ENCODE measurements at places on chromosomes 4 and X.

- no peak for ATAC-seq
Measured at GRCh38 chrX:13697976-13698375, 9.0 kb downstream of the RAB9A start.

- no peak for ATAC-seq
Measured at GRCh38 chrX:20727447-20727846, 460.7 kb upstream of the RPS6KA3 start.

DNA sequence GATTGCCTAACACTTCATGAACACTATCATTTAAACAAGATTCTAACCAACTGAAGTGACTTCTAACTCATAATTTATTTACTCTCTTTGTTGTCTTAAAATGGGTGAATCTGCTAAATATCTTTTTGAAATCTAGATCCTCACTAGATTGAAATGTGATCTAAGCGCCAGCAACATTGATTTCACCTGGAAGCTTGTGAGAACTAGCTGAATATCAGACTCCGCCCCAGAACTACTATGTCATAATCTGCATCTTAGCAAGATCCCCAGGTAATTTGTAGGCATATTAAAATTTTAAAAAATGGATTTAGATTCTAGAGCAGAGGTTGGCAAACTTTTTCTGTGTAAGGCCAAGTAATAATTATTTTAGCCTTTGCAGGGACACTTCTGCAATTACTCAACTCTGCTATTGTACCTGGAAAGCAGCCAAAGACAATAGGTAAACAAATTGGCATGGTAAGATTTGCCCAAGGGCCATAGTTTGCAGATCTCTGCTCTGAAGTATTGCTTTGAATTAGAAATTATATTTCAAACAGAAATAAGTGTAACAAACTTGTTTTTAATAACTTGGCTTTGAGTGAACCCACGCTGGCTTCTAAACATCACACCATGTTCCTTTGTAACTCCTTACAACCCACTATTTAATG lies 121.5 kb downstream of the REELD1 start:
- ATAC-seq: no peak

DNA sequence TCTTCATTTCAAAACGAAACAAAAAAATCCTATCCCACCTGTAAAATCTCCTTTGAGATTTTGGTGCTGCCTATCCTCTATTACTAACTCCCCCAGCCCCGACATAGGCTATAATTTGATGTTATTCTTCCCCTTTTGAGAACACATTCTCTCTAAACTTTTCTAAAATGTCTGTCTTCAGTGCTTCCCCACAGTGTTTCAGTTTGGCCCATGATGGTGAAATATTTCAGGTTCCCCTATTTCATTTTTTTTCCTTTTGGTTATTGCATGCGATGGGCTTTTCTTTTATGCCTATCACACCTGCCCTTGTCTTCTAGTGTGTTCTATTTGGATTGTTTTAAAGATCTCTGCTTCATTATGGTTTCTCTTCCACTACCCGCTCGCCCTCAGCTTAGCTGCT lies 14.7 kb downstream of the BCORL1 start:
- no peak for ATAC-seq

- no peak for ATAC-seq
Measured at GRCh38 chr4:162522724-162523123, 358.9 kb upstream of the FSTL5 start.

DNA sequence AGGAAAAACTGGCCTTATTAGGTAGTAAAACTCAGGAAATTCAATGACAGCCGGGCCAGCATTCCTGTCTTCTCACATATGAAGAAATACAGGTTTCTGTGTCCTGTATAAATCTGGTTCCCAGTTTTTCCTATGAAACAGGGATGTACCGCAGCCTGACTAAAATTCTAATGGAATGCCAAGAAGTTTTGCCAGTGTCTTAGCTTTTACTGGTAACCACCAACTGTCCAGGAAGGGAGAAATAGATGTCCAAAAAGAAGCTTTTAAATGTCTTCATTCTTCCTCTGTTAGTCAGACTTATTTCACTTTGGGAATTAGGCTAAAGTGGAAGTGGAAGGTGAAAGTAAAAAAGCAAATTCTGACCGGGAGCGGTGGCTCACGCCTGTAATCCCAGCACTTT lies 108.0 kb upstream of the TBL1X start:
- ATAC-seq: no peak

DNA sequence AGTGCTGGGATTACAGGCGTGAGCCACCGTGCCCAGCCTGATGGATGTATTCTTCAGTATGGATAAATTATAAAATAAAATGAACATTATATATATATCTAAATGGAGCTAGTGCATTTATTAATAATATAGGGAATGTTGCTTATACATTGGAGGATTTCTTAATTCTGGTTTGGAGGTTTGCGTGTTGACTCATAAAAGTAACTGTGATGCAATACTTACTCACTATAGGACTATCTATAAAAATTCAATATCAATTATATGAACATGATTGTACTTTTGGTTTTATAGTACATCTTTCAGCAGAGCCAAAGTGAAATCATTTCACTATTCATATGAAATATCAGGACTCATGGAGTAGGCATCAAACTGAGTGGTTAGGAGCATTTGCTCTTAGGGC lies 3.2 kb upstream of the AREG start:
- no peak for ATAC-seq

- ATAC-seq: no peak
Measured at GRCh38 chr4:78476108-78476704, 75.4 kb upstream of the ANXA3 start.

DNA sequence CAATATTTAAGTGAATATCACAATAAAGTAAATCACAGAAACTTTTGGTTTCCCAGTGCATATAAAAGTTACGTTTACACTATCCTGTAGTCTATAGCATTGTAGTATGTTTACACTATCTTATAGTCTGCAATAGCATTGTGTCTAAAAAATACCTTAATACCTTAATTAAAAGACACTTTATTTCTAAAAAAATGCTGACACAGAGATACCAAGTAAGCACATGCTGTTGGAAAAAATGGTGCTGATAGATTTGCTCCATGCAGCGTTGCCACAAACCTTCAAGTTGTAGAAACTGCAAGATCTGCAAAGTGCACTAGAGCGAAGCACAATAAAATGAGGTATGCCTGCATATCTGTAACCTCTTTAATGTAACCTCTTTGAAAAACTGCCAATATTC lies 847.3 kb downstream of the GLUD2 start:
- no peak for ATAC-seq

- ATAC-seq: no peak
Measured at GRCh38 chr4:101989551-101989950, 199.0 kb downstream of the BANK1 start.

DNA sequence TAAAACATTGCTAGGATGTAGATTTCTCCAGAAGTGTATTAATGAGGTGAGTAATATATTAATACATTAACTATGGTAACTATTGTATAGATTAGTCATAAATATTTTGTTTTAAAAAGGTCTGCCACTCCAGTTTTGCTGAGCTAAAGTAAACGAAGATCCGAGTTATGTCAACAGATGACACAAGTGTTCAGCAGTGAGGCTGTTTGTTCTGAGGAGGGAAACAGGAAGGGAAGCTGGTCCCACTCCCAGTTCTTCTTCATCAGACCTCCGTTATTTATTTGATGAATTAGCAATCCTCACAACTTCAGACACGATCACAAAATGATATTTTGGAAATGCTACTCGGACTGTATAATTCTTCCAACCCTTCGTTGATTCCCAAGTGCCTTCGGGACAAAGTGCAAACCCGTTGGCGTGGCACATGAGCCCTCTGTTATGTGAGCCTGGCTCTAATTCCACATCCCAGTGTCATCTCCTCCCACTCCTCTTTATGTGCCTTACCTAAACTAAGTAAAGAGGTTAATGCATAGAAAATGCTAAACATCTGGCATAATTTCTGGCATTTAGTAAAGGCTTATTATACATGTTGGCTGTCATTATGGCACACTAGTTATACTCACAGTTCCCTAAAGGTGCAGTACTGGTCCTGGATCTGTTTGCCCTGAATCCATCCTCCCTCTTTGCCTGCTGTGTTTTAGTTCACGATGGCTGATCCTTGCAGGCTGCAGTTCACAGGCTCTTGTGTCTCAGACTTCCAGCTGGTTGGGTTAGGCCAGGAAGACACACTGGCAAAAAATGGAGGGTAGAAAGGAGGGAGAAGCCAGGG lies 190.6 kb upstream of the LNX1 start:
- no peak for ATAC-seq

- no peak for ATAC-seq
Measured at GRCh38 chr4:54625391-54625790, 32.4 kb upstream of the KIT start.

- no peak for ATAC-seq
Measured at GRCh38 chr4:139575072-139575471, 19.1 kb upstream of the SETD7 start.

DNA sequence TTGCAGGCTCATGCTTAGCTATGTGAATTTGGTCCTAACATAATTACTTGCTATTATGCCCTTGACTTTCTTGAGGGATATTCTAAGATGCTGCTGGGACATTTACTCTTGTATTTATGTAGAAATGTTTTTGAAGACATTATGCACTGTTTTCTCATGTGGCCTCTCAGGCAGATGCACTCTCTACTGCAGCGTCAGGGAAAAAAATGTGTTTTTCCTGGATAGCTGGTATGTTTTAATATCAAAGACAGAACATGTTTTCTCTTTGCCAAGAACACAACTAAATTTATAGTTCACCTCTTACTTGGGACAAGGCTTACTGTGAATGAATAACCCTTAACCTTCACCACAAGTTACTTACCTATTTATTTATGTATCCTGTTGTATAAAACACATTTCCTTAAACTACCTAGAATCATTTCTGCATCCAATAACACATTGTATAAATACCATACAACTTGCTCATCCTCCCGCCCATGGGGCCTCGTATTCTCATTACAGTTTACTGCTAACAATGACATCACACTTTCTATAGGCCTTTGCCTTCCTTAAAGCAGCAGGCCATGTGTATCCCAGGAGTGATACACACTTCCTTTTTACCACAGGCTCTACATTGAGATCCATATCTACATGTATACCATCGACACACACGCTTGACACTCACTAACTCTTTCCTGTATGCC lies 178.7 kb downstream of the SLIT2 start:
- ATAC-seq: no peak

DNA sequence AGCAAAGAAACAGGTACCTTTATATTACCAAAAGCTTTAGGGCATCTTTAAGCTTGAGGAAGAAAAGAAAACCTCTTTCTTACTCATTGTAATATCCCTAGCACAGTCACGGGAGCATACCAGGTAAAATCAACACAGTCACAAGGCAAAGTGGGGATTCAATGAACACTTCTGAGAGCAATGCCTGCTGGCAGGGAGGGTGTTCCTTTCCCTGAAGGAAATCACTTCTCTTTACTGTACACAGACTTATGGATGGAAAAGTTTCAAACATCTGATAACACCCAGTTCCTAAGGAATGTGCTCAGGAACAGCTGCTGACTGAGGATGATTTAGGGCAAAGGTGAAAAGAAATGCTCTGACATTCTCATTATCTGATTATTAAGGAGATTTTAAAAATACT lies 94.8 kb downstream of the MAML3 start:
- ATAC-seq: no peak

DNA sequence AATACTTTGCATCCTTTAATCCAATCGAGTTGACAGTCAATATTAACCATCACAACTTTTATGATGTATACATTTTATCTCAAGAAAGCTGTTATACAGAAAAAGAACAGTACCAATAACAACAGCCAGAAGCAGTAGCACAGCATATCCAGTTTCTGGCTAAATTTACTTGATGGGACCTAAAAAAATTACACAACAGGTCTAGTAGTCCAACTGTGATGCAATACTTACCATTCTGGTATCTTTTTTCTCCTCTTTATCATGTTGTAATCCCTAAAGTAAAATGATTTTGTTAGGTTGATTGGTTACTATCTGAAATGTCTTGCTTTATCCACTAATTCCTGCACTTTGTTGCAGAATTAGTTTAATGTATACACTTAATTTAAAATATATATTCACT lies 1150.6 kb downstream of the FAT4 start:
- no peak for ATAC-seq

DNA sequence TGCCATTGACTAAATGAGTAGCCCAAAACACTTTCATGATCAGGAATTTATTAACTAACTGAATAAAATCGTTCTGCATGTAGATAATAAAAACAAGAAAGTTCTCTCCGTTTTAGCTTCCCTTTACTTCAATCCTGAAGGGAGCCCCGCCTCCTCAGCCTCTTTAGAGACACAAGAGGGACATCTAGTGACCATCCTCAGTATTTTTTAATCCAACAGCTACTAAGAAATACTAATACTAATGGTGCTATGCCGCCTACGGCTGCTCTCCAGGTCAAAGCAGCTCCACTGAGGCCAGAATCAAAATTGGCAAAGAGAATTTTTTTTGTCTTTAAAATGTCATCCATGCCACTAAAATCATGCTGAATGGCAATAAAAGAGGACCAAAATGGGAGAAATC lies 3.2 kb upstream of the PCDH19 start:
- no peak for ATAC-seq

DNA sequence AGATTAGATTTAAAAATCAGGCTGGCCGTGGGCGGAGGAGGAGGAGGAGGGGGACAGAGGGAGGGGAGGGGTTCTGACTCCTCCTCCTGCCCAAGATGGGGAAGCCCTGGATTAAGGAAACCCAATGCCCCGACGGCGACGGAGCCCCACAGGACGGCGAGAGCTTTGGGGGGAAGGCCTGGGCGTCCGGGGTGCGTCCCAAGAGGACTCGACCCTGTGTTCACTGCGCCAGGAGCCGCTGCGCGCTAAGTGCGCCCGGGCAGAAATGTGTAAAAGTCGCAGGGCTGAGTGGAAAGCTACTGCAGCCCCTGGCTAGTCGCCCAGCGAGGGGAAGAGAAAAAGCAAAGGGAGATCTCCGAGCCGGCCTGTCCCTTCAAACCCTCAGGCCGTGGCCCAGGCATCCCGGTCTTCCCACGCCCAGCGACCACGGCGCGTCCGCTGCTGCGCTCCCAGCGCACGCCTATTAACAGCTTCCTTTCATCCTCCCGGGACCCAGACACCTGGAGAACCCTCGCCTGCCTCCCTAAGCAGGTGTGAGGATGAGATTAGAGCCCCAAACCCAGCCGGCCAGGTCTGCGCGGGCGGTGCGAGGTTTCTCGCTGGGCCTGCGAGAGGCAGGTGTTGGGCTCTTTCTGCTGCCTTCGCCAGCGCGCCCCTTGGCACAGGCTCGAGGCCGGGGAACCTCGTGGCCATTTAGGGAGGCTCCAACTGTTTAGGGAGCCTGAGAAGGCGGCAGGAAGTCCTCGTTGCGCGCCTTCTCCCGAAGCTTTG lies 1.4 kb upstream of the RPS6KA3 start:
- ATAC-seq: no peak

- no peak for ATAC-seq
Measured at GRCh38 chrX:13721371-13721770, 13.0 kb downstream of the TRAPPC2 start.

All from activated CD4-positive, CD25-positive, alpha-beta regulatory T cell treated with anti-CD3 and anti-CD28 coated beads, Interleukin-2, amount 50 U/mL, for 24 hours (primary cell).